Activated T-helper 1 cell treated with anti-CD3 and anti-CD28 coated beads, Interleukin-2, amount 50 U/mL, for 16 hours (primary cell): ENCODE measurements at places on chromosomes 11 and 22.

GRCh38 chr11:94504689-94505293 lies 7.5 kb upstream of the C11orf97 start:
- DNase-seq = no peak

GRCh38 chr11:69702239-69702691 lies 1.6 kb downstream of the FGF19 start:
- no peak for DNase-seq

DNA sequence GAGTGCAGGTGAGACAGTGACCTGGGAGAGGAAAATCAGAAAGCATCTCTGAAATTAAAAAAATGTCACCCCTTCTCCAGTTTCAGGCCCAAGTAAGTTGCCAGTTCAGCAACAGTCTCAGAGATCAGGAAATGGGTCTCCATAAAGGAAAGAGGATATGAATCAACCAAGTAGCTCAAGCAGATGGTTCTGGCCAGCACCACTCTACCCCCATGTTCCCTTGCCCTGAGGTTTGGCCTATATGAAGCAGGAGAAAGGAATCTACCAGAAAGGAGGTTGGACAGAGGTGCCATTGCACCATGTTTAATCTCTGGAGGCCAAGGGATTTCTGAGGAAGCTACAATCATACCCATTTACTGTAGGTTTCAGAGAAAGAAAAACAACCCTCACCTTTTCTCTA lies 7.7 kb downstream of the FZD4 start:
- no peak for DNase-seq

- DNase-seq = no peak
Observed at GRCh38 chr22:42664976-42665831, 16.0 kb upstream of the CYB5R3 start.

DNA sequence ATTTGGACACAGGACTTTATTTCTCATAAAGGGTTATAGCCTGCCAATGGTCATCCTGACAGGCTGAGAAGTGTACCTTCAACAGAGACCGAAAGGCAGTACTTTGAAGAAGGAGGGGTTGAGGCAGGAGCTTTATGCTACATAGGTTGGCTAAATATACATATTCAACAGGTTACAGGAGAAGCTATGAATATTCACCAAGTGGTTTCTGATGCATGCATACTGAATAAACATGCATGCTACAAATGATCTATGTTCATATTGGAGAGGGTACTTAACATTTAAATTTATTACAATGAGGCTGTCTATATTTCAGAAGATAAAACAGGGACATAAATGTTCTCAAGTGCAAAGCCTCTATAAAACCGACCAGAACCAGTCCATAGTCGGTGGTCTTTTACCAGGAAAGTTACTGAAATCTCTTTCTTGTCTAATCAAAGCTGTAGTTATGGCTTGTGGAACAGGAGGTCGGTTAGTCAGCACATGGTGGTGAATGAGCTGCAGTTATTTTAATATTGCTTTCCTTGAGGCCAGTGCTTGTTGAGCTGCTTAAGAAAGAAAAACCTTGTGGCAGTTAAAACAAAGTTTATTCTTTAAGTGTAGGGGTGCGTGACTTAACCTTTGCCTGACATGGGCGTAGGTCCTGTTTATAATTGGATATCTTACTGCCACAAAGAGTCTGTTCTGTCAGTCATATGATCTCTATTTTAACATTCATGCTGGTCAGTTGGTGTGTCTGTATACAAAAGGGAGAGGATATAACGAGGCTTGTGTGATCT lies 19.5 kb downstream of the CNTF start:
- no peak for DNase-seq
